ENCODE measurements at places on chromosomes 3 and 15.

DNA sequence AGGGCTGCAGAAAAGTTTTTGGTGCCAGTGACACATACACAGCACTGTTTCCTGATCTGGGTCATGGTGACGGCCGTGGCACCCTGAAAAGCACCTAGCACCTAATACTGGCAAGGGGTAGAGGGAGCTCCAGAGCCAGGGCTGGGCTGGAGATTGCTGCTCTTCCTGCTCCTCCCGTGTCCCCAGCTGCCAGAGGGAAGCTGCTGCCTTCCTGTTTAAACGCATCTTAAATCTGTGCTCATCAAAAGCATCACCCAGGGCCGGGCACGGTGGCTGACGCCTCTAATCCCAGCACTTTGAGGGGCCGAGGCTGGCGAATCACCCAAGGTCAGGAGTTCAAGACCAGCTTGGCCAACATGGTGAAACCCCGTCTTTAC lies 156.7 kb upstream of the MEF2A start:
- DNase-seq = no peak

GRCh38 chr15:35127717-35128116 lies 42.6 kb upstream of the NANOGP8 start:
- no peak for DNase-seq

GRCh38 chr15:40956541-40956982 lies 3.3 kb downstream of the CHAC1 start:
- no peak for DNase-seq

DNA sequence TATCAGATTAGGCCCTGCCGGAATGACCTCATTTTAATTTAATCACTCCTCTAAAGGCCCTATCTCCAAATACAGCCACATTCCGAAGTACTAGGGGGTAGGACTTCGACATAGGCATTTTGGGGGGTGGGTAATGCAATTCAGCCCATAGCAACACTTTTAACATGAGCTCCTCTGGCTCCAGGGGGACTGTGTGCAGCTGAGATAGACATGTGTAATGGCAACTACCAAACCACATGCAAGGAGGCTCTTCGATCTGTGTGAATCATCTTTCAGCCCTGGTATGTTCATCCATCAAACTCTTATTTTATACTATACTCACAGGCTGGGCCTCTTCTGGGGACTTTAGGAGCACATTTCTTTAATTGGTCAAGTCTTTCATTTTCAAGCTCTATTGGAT lies 57.4 kb upstream of the PPARG start:
- no peak for DNase-seq

DNA sequence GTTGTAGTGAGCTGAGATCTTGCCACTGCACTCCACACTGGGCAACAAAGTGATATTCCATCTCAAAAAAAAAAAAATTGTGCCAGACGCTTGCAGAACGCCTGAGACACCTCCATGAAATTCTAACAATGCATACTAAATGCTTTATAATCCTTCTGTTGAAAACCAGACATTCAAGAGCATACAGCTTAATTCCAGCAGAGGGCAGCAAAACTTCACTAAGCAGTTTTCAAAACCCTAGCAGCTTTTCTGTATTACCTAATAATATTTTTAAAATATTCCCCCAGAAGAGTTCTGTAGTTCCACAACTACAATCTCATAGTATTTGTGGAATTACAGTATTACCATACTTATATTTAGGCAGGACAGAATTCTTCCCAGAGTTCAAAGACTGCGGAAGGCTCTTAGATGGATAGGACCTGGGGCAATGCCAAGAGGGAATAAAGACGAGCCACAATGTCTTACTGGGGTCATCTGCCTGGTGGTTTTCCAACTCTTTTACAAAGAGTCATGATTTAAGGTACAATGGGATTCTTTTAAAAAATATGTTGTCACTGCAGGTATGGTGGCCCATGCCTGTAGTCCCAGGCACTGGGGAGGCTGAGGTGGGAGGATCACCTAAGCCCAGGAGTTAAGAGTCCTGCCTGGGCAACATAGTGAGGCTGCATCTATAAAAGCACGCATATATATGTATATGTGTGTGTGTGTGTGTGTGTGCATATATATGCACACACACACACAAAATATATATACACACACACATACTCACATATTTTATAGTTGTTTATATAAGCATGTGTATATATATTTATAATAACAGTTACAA lies 19.6 kb upstream of the TASOR start:
- peak; percentile 12 for DNase-seq
